ENCODE measurements at places on chromosomes 7 and 10. TPM values are rescaled to one million over a fixed set of nuclear protein-coding genes. Genes with fewer than 3 reads are reported as not detected.

Gene TMEM270
- not detected for total RNA-seq

- peaks cover 10% of the 10 kb centered on the region for H3K4me1 ChIP-seq
- H3K4me3 ChIP-seq, result no peak overlapping the region
- peaks cover under 1% of the 10 kb centered on the region for H3K36me3 ChIP-seq
- no peak overlapping the region for H3K27ac ChIP-seq
Observed at GRCh38 chr10:69403519-69403918, 13.2 kb downstream of the TACR2 start.

Gene GPR141
- not detected for total RNA-seq

Gene TSPAN33
- total RNA-seq, result 6.5 TPM

DNA sequence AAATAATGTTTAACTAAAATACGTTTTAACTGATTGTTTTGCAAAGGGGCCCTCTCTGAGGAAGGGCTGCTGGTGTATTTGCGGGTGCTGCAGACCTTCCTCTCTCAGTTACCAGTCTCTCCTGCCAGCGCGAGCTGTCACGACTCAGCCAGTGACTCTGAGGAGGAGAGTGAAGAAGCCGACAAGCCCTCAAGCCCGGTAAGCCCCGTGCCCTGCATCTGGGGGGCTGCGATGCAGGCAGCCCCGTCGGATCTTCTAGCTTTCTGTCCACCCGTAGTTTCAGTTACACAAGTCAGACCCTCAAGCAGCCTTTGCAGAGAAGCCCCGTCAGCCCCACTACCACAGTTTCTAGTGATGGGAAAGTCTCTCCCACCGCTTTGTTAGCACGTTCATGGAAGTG lies 45.1 kb downstream of the UBE3C start:
- no peak overlapping the region for H3K4me3 ChIP-seq
- no peak for DNase-seq
- H3K27me3 ChIP-seq, result no peaks in the 10 kb centered on the region
- H3K27ac ChIP-seq, result no peak overlapping the region

GRCh38 chr7:26265499-26266075 lies 26.1 kb upstream of the SNX10 start:
- no peaks in the 10 kb centered on the region for H3K36me3 ChIP-seq
- no peak overlapping the region for H3K4me3 ChIP-seq
- no peaks in the 10 kb centered on the region for H3K4me1 ChIP-seq
- H3K27ac ChIP-seq, result no peak overlapping the region
- H3K27me3 ChIP-seq, result no peaks in the 10 kb centered on the region

Gene IMMP2L
- 13.9 TPM for total RNA-seq

GRCh38 chr10:28910956-28911355 lies 233.6 kb downstream of the BAMBI start:
- peak; percentile 80 for DNase-seq
- H3K27ac ChIP-seq, result peak overlapping the region; percentile 58
- no peaks in the 10 kb centered on the region for H3K27me3 ChIP-seq
- no peaks in the 10 kb centered on the region for H3K36me3 ChIP-seq
- peaks cover 22% of the 10 kb centered on the region for H3K4me1 ChIP-seq

Gene DNAJC30
- total RNA-seq, result 11.0 TPM

DNA sequence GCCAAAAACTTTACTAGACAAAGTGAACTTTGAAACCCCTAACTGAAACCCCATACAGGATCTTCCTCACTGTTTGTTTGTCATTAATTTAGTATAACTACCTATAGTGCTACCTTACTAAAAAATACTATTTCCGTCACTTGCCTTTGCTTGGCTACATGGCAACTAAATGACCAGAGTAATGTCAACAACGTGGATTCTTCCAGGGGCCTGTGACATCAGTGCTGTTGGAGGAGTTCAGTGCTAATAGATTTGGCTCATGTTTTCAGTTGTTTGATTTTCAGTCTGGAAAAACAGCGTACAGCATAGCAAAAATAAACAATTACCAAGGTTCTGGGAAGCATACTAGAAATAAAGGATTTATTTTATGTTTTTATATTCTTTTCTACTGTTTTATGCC lies 3.0 kb upstream of the ASB15 start:
- no peak overlapping the region for H3K27ac ChIP-seq
- H3K4me3 ChIP-seq, result no peak overlapping the region
- H3K4me1 ChIP-seq, result no peaks in the 10 kb centered on the region
- H3K27me3 ChIP-seq, result no peaks in the 10 kb centered on the region

- H3K4me1 ChIP-seq, result peaks cover 37% of the 10 kb centered on the region
- DNase-seq, result no peak
- H3K27ac ChIP-seq, result peak overlapping the region; percentile 80
Observed at GRCh38 chr10:104256335-104256961, 1.8 kb downstream of the GSTO1 start.

Gene MRLN
- total RNA-seq, result not detected

GRCh38 chr10:118241229-118242137 lies 100.6 kb downstream of the FAM204A start:
- no peak overlapping the region for H3K4me3 ChIP-seq
- peaks cover 24% of the 10 kb centered on the region for H3K27me3 ChIP-seq
- peak; percentile 39 for DNase-seq
- H3K4me1 ChIP-seq, result no peaks in the 10 kb centered on the region

Gene GPNMB
- total RNA-seq, result 0.91 TPM

Gene TMEM130
- total RNA-seq, result 8.9 TPM

Gene ADAM22
- total RNA-seq, result 1.5 TPM

- no peak overlapping the region for H3K4me3 ChIP-seq
- H3K36me3 ChIP-seq, result no peaks in the 10 kb centered on the region
- H3K4me1 ChIP-seq, result no peaks in the 10 kb centered on the region
Observed at GRCh38 chr7:24406053-24406788, 122.2 kb downstream of the NPY start.

GRCh38 chr7:98785929-98786571 lies 83.8 kb downstream of the TMEM130 start:
- no peaks in the 10 kb centered on the region for H3K36me3 ChIP-seq
- no peak overlapping the region for H3K4me3 ChIP-seq
- DNase-seq, result peak; percentile 29
- peaks cover 5% of the 10 kb centered on the region for H3K4me1 ChIP-seq
- H3K27me3 ChIP-seq, result no peaks in the 10 kb centered on the region
- no peak overlapping the region for H3K27ac ChIP-seq

- no peaks in the 10 kb centered on the region for H3K36me3 ChIP-seq
- no peak overlapping the region for H3K4me3 ChIP-seq
- H3K27me3 ChIP-seq, result no peaks in the 10 kb centered on the region
- no peaks in the 10 kb centered on the region for H3K4me1 ChIP-seq
- H3K27ac ChIP-seq, result no peak overlapping the region
- DNase-seq, result no peak
Observed at GRCh38 chr7:35390146-35390545, 136.2 kb upstream of the TBX20 start.

Gene C10orf62
- total RNA-seq, result not detected

Gene RADIL
- 0.22 TPM for total RNA-seq

Gene RPEL1
- total RNA-seq, result not detected
